ENCODE measurements at places on chromosomes 7 and 10.

- DNase-seq, result no peak
These were observed 59.5 kb downstream of the ABI1 start for GRCh38 chr10:26801274-26801673.

DNA sequence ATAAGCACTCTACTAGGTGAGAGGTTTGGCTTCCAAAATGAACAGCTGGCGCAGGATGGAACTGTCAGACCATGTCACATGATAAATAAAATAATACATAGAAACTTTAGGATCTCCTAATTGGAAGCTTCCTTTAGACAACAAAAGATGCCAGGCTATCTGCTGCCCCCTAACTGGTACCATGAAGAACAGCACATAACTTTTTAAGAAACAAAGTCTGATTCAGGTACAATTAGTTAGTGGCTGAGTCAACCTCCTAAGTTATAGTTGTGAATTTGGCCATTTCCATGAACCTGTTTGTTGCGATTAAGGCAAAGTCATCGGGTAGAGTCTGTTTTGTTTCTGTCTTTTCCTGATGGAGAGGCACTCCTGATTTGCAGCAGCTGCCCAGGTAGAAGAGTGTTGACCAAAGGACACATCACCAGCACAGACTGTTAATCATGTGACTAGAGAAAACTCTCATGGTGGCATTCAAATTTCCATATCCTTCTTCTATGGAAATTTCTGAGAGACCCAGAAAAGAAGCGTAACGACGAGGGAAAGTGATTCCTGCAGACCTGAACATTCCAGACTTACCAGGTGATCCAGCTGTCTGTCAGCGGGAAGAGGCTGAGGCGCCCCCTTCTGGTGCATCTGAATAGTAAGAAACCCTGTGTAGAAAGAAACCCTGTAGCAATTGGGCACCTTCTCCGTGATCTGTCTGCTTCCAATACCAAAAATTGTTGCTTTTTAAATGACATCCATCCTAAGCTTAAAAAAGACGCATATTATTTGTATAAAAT, 8.6 kb upstream of the INHBA start:
- DNase-seq, result no peak

DNA sequence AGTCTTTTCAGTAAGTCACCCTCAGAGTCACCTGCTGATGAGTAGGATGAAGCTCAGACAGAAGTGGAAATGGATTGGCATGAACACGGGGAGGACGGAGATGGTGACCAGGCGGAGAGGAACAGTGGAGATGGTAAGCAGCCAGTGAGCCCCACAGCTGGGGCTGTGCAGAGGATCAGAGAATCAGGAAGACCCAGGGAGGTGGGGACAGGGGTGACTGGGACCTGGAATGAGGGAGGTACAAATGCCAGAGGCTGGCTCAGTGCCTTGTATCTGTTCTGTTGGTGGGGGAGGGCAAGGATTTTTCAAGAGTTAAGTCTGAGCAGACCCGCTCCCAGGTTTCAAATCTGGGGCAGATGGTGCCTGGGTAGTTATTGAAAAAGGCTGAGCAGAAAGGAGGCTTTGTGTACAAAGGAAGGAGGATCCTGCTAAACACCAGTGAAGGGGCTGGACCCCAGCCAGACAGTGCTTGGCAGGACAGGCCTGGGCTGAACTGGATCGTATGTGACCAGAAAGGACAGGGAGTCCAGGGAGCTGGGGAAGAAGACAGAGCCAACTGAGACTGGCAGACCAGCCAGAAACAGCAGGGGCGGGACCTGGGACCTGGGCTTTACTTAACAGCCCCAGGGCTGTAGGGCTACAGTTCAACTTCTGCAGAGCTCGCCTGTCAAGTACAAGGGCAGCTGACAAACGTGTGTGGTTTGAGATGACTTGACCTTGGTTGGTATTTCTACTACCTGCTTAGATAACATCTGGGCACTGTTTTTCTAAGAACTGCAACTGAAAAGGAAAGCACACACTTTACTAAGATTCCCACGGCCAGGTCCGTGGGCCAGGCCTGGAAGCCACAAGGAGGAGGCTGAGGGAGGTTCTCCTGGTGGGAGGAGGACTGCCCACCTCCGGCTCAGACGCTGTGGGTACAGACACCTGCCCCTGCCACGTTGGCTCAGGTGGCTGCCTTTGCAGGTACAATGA, 13.2 kb upstream of the FRMPD2 start:
- DNase-seq, result no peak

DNA sequence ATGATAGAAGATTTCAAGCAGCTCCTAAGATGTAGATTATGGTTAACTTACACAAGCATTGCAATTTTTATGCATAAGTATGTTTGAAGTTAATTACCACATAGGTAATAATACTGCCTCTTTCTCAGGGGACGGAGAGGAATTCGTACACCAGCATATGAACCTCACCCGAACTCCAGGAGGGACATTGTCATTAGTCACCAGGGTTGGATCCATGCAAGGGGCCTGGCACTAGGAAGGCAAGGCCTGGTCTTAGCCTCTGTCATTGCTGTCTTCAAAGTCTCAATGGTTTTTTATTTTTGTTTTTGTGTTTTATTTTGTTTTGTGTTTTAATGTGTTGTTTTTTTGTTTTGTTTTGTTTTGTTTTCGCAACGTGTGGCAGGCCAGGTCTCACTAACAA, 145.6 kb upstream of the PPP2R2D start:
- DNase-seq, result no peak

DNA sequence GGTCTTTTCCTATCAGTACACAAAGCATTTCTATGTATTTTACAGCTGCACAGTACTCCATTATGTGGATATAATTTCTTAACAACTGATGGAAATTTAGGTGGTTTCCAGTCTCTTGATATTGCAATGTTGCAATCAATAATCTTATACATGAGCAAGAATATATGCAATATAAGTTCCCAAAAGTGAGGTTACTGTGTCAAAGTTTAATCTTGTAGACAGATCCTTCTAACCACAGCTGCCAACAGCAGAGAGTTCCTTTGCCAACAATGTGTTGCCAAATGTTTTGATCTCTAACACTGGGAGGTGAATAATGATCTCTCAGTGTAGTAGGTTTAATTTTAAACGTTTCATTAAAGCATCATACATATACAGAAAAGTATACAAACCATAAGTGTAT, 54.5 kb downstream of the CUL2 start:
- DNase-seq, result no peak

GRCh38 chr10:3897156-3897555, 112.1 kb upstream of the KLF6 start:
- DNase-seq, result peak; percentile 56

DNA sequence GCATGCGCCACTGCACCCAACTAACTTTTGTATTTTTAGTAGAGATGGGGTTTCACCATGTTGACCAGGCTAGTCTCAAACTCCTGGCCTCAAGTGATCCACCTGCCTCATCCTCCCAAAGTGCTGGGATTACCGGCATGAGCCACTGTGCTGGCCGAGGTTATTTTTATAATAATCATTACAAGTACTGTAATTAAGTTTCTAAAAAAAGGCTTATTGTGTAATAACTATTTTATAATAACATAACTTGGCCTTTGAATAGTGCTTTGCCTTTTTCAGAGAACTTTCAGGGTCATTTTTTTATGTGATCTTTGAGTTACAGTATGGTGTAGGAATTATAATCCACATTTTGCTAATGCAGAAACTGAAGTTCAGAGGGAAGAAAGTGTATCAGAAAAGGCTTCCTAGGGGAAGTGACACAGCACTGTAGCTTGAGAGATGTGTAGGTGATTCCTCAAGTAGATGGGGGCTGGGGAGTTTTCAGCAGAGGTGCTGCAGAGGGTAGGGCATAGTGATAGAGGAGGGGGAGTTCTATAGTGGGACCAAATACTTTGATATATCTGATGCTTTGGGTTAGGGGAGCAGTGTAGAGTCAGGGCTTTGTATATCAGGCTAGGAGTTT, 9.2 kb upstream of the SYPL1 start:
- DNase-seq, result no peak

DNA sequence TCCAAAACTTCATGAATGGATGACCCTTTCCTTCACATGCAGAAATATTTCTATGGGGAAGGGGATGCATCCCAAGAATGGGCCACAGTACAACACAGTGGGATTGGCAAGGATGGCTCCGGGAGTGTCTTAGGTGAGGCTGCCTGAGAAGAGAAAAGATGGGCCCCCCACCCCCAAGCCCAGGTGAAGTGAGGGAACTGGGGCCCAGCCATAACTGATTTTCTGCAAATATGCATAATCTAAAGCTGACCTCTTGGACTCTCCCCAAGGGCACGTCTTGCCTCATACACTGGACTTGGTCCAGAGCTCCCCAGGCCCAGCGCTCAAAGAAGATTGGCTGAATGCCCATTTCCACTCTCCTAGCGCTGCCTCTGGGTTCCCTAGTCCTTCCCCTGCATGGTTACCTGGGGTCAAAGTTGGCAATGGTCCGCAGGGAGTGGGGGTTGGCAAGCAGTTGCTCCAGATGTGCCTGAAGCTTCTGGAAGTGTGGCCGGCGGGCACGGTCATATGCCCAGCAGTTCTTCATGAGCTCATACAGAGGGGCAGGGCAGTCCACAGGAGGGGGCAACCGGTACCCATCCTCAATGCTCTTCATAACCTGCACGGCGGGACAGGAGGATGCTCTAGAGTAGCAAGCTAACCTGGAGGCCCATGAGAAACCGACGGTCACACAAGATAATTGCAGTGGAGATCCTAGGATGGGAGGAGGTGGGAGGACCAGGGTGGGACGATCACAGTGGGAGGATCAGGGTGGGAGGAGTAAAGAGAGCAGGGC, 12.3 kb downstream of the ZYX start:
- DNase-seq, result no peak

DNA sequence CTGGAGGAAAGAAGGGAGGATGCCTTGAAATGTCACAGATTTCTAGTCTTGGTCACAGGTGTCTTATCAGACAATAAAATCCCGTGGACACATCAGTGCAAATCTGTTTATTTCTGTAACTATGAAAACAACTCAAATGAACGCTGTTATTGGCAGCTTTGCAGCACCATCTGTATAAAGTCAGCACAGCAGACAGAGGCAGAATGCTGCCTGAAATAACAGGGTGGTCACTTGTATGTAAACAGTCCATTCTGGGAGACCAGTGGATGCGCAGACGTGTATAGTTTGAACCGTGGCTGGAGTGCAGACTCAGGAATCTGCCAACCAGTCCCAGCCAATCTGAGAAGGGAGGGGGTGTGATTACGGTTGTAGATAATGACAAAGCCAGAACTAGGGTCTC, 54.8 kb downstream of the SEC23IP start:
- no peak for DNase-seq

DNA sequence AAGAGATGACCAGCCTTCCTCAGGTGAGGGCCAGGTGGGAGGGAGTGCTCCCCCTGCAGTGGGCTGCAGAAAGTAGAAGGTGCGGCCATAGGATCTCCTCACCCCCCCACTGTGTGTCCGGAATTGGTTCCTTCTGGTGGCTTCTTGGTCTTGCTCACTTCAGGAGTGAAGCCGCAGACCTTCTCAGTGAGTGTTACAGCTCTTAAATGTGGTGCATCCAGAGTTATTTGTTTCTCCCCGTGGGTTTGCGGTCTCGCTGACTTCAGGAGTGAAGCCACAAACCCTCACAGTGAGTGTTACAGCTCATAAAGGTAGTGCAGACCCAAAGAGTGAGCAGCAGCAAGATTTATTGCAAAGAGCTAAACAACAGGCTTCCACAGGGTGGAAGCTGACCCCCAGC, 90.3 kb upstream of the NPS start:
- peak; percentile 9 for DNase-seq

DNA sequence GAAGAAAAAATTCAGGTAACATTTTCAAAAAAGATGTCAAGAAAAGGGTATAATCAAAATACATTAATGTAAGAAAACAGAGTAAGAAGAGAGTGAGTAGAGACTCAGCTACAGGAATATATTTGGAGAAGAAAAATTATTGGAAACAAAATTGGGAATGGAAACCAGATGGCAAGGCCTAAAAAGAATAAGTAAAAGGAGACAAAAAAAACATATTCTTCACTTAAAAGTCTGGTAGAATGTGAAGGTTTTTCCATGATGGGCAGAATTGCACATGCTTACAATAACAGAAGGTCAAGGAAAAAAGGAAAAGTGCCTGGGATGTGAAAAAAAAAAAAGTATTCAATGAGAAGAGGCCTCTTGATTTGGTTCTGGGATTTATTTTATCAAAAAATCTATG, 1061.8 kb upstream of the LRRTM3 start:
- no peak for DNase-seq

GRCh38 chr7:141541375-141541774, 9.8 kb upstream of the AGK start:
- DNase-seq, result no peak

GRCh38 chr7:21753071-21753470, 192.6 kb downstream of the CDCA7L start:
- DNase-seq, result no peak

- no peak for DNase-seq
These were observed 286.1 kb downstream of the EXOC4 start for GRCh38 chr7:133539016-133539415.

GRCh38 chr7:8278183-8278582, 16.2 kb upstream of the ICA1 start:
- DNase-seq, result no peak

DNA sequence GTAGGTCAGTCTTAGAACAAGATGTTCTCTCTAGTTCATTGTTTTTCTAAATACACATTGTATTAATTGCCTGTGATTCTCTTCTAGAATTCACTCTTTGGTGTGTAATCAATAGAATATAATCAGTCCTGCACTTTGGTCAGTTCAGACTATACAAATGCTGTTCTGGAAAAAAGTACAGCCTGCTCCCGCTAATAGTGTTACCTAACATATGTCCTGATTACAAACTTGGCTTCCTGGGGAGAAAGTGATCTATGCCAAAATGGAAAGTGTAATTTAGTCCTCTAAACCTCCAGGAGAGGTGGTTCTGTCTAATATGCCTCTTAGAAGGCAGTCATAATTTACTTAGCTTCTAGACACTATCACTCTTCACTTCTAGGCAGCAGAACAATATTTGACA, 215.5 kb downstream of the SEMA3D start:
- DNase-seq, result no peak

DNA sequence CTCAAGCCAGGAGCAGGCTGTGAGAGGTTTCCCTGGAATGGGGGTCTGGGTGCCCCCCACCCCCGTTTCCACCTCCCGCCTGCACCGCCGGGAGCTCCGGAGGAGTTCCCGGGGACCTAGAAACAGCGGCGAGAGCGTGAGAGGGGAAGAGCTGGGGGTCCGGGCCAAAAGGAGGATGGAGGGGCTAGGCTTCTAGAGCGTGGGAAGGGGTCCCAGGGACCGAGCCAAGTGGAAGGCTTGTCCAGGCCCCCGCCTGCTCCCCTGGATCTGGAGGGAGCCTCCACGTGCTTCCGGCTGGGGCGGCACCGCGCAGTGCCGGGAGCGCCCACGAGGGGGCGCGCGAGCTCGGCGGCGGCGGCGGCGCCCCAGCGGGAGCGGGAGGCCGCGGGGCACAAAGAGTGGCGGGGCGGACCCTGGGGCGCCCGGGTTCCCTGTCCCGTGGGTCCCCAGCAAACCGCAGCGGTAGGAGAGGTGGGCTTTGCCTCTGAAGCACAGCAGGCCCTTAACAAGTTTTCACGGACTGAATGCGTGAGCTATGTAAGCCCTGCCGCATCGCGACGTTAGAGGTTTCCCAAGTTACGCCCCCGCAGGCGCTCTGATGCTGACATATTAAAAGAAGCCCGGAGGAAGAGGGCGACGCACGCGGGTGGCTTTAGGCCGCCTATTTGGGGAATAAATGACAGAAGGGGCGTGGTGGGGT, 104.4 kb upstream of the LRRC4 start:
- peak; percentile 36 for DNase-seq

- DNase-seq, result no peak
These were observed 38.6 kb downstream of the SLC25A40 start for GRCh38 chr7:87837597-87837996.

GRCh38 chr7:106182904-106183303, 70.8 kb upstream of the SYPL1 start:
- no peak for DNase-seq

- no peak for DNase-seq
These were observed 12.2 kb downstream of the ATP6V0E2 start for GRCh38 chr7:149886018-149886415.

Data from fibroblast of upper back skin (primary cell).